ENCODE measurements at places on chromosomes 3 and 15.

- no peak for DNase-seq
- no peak overlapping the region for H3K27ac ChIP-seq
- no peaks in the 10 kb centered on the region for H3K27me3 ChIP-seq
- no peak overlapping the region for H3K4me3 ChIP-seq
- H3K4me1 ChIP-seq = no peaks in the 10 kb centered on the region
- H3K36me3 ChIP-seq = peaks cover 29% of the 10 kb centered on the region
Measured at GRCh38 chr3:183018421-183019192, 38.3 kb upstream of the DCUN1D1 start.

DNA sequence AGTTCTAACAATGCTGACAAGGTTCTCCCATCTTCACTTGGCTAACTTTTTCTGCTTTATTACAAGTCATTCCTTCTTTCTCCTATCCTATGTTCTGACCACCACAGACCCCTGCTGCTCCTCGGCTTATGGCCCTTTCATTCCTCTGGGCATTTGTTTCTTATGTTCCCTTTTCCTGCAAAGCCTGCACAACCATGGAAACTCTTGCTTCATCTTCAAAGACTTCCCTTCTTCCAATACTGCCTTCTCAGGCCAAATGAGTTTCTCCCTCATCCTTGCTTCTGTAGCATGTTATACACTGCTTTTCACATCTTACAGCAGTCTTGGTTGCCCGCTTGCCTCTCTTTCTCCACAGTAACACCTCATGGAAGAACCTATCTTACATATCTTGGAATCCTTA is 17.9 kb upstream of the ATOSA start:
- no peaks in the 10 kb centered on the region for H3K36me3 ChIP-seq
- H3K27ac ChIP-seq = no peak overlapping the region
- no peak for DNase-seq
- H3K4me1 ChIP-seq = no peaks in the 10 kb centered on the region
- H3K4me3 ChIP-seq = no peak overlapping the region

GRCh38 chr15:39429898-39430357 is 151.0 kb upstream of the THBS1 start:
- peaks cover 39% of the 10 kb centered on the region for H3K27me3 ChIP-seq
- DNase-seq = peak; percentile 13
- H3K36me3 ChIP-seq = no peaks in the 10 kb centered on the region
- H3K4me1 ChIP-seq = peaks cover 37% of the 10 kb centered on the region
- H3K4me3 ChIP-seq = no peak overlapping the region

DNA sequence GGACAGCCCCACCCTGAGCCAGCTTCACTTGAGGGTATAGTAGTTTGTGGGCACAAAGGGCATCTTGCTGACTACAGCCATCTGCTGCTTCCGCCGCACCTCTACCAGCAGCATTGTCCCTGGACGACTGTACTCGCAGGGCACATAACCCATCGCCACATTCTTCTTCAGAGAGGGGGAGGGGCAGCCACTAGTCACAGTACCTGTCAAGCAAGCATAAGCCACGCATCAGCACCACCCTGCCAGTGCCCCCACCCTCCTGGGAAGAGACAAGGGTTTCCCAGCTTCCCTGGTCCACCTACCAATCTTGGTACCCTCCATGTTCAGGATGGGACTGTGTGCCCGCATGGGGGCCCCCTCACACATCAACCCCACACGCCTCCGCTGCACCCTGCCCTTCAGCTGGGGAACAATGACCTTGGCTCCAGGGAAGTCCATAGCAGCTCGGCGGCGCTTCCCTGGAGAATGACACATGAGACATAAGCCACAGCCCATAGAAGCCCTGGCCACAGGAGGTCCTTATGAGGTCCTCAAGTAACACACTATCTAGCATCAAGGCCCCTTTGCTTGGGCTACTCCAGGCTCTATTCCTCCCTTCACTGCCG is 4.7 kb downstream of the AMT start:
- H3K27ac ChIP-seq = no peak overlapping the region
- no peak for DNase-seq
- H3K36me3 ChIP-seq = peaks cover 33% of the 10 kb centered on the region
- no peak overlapping the region for H3K4me3 ChIP-seq
- H3K4me1 ChIP-seq = peaks cover 75% of the 10 kb centered on the region

DNA sequence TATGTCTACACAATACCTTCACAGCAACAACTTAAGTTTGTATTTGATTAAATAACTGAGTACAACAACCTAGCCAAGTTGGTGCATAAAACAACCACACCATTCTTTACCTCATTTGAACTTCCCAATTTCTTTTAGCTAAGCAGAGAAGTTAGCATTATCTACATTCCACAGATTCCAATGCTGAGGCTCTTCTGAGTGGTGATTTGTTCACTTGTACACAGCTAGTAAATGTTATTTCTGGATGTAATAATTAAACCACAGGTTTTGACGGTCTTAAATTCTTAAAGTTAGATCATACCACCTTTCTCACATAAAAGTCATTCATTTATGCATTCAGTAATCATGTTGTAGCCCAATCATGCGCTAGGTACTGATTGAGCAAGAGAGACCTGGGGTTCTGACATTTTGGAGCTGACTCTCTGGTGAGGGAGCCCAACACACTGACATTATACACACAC is 102.5 kb downstream of the SST start:
- H3K27me3 ChIP-seq = peaks cover 17% of the 10 kb centered on the region
- H3K27ac ChIP-seq = no peak overlapping the region
- H3K4me3 ChIP-seq = no peak overlapping the region
- H3K4me1 ChIP-seq = no peaks in the 10 kb centered on the region
- H3K36me3 ChIP-seq = no peaks in the 10 kb centered on the region
